ENCODE measurements at places on chromosomes 2 and 18.
A peak's percentile ranks its signal among the peaks of the same experiment; 100 is the strongest.

DNA sequence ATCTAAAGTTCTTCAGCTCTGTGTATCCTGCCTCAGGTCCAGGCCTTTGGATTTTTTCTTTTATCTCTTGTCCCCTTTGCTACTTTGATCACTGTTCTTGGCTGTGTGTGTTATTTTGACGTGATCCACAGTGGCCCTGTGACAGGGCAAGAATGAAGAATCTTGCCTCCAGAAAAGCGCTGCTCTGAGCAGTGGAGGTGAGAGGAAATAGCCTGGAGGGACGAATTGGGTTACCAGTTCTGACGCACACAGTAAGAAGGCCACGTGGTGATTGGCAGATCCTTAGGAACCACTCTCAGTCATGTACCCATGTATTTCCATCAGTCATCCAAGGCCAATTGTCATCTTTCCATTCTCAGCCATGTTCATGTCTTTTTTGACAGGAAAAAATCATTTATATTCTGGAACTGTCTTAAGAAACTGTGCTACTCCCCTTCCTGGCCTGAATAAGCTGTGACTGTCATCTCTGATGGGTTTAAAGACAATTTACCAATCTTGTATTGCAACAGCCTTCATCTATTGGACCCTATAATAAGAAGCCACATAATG lies 47.6 kb downstream of the MAPK4 start:
- no peak for DNase-seq

- no peak for DNase-seq
Observed at GRCh38 chr2:121907928-121908327, 152.5 kb downstream of the TSN start.

DNA sequence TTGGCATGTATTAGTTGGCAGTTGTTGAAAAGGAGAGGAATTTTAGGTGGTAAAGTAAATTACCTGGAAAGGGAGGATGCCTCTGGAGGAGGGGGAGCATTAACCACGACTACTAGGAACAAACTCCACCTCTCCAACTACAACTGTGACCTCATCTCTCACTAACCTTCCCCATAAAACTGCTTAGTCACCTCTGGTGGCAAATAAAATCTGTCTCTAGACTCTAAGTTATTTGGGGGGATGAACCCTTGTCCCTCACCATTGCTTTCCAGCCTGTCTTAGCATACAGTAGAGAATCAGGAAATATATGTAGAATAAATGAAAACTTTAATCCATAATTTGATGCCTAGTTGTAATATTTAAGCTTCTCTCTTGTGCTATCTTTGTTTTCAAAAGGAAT lies 27.6 kb upstream of the MYO1B start:
- DNase-seq: no peak

GRCh38 chr18:8522756-8523155 lies 86.5 kb upstream of the RAB12 start:
- DNase-seq: no peak

GRCh38 chr2:174830561-174830960 lies 66.3 kb upstream of the CHRNA1 start:
- no peak for DNase-seq

DNA sequence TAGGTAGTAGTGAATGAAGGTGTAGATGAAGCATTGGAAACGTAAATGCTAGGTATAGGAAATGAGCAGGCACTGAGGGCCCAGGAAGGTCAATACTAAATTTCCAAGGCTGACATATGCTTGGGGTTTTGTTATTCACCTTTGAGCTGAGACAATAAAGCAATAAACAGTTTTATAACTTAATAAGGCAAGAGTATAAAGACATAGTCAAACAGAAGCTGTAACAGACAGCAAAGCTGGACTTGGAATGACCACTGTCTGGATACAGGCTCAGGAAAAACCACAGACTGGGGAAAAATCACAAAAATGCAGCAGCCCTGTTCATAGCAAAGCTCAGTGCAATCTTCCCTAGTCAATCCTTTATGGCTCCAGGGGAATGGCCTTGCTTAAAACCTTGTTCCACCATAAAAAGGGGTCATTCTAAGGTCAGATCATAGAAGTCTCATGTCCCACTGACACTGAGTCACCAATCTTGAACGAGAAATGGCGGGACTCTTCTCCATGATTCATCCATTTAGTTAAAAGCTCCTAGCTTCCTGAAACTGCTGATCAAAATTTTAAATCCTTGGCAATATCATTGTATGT lies 493.3 kb downstream of the CMPK2 start:
- DNase-seq: no peak

DNA sequence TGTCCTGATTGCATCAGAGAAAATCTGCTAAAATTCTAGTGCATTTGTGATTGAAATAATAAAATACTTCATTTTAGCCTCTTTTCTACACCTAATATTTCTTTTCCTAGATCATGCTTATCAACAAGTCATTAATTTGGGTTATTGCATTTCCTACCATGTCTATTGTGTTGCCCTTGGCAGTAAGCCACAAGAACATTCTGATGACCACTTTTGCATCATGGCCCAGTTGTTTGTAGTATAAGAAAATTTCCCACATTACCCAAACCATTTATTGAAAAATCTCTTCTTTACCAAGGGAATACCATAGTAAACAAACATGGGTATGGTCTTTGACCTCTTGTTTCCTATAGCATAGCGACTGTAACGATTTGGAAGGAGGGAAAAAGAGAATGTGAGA lies 76.3 kb downstream of the R3HDM1 start:
- DNase-seq: no peak

- no peak for DNase-seq
Observed at GRCh38 chr2:165777522-165778186, 16.4 kb downstream of the GALNT3 start.

- DNase-seq: peak; percentile 35
Observed at GRCh38 chr18:26089293-26090129, 902 bp downstream of the SS18 start.

DNA sequence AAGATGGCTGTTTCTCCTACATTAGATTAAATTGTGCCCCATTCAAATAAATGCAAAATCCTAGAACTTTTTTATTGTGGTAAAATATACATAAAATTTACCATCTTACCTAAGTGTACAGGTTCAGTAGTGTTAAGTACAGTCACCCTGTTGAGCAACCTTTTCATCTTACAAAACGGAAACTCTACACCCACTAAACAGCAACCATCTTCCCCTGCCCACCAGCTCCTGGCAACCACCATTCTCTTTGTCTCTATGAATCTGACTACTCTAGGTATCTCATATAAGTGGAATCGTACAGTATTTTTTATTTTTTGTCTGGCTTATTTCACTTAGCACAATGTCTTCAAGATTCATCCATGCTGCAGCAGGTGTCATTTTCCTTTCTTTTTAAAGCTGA lies 53.0 kb downstream of the ASXL2 start:
- DNase-seq: no peak

- no peak for DNase-seq
Observed at GRCh38 chr2:43132683-43133301, 93.6 kb downstream of the ZFP36L2 start.

- DNase-seq: no peak
Observed at GRCh38 chr2:8456151-8457091, 225.4 kb upstream of the ID2 start.
